Body of pancreas (tissue), 4 donors: ENCODE measurements at places on chromosomes 16 and 17.

GRCh38 chr16:57863434-57864160, 61.3 kb upstream of the KIFC3 start:
- peak; percentile 74 for DNase-seq

DNA sequence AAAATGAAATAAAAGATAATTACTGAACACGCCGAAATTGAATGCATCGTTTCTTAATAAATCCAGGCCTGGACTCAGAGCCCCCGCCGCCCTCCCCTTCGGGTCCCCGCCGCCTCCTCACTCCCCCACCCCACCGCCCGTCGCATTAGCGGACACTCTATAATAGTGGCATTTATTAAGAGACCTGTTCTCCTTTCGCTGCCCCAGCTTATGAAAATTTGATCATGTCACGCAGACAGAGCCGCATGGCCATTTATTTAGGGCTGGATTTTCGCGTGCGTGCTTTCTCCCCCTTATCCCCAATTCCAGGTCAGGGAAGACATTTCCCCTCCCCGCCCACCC, 6.3 kb upstream of the HOXB2 start:
- DNase-seq: no peak

DNA sequence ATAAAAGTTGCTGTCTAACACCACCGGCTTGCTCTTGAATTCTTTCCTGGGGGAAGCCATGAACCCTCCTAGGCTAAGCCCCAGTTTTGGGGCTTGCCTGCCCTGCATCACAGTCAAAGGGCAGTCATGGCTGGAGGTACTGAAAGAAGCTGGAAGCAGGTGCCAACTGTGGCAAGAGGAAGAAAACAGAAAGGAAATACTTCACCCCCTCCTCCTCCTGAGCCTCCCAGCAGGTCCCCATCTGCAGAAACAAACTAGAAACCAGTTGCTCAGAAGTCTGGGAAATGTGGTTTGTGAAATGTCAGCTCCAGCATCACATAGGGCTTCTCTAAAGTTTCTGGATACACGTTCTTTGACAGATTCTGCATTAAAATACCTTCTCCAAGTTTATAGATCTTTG, 150.0 kb upstream of the PSMD7 start:
- no peak for DNase-seq

GRCh38 chr17:40035162-40035559, 19.0 kb downstream of the MED24 start:
- DNase-seq: no peak

- no peak for DNase-seq
These were observed 40.0 kb upstream of the DLX4 start for GRCh38 chr17:49928837-49929475.

GRCh38 chr16:49930841-49931240, 74.9 kb upstream of the ZNF423 start:
- no peak for DNase-seq

DNA sequence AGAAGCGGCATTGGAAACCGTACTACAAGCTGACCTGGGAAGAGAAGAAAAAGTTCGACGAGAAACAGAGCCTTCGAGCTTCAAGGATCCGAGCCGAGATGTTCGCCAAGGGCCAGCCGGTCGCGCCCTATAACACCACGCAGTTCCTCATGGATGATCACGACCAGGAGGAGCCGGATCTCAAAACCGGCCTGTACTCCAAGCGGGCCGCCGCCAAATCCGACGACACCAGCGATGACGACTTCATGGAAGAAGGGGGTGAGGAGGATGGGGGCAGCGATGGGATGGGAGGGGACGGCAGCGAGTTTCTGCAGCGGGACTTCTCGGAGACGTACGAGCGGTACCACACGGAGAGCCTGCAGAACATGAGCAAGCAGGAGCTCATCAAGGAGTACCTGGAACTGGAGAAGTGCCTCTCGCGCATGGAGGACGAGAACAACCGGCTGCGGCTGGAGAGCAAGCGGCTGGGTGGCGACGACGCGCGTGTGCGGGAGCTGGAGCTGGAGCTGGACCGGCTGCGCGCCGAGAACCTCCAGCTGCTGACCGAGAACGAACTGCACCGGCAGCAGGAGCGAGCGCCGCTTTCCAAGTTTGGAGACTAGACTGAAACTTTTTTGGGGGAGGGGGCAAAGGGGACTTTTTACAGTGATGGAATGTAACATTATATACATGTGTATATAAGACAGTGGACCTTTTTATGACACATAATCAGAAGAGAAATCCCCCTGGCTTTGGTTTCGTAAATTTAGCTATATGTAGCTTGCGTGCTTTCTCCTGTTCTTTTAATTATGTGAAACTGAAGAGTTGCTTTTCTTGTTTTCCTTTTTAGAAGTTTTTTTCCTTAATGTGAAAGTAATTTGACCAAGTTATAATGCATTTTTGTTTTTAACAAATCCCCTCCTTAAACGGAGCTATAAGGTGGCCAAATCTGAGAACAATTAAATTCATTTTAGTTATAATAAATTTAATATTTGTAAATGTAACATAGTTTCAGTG, 1.7 kb downstream of the HEXIM1 start:
- DNase-seq: peak; percentile 75

- DNase-seq: no peak
These were observed 251.2 kb downstream of the ENGASE start for GRCh38 chr17:79325709-79326430.

- no peak for DNase-seq
These were observed 137.1 kb upstream of the ELAC2 start for GRCh38 chr17:13154930-13155329.

GRCh38 chr17:51128076-51128475, 7.4 kb upstream of the SPAG9 start:
- DNase-seq: peak; percentile 29

GRCh38 chr17:77869665-77870132, 88.8 kb upstream of the TNRC6C start:
- DNase-seq: no peak

DNA sequence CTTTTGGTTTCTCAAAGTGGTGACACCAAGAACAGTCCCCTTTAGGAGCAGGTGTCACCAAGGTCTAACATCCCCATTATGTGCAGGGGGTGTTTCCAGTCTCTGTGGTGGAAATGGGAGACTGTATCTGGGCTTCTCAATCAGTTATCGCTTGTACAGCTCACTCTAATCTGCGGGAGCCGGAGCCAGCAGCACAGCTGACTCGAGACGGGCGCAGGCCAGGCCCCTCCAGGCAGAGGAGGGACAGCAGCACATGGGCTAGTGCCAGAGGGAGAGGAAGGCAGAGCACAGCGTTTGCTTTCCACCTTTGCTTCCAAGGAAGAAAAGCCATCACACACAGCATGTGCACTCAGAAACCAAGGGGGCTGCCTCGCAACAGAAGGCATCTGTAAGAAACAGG, 91.2 kb upstream of the CREBBP start:
- DNase-seq: peak; percentile 34

- no peak for DNase-seq
These were observed 27.5 kb downstream of the AXIN2 start for GRCh38 chr17:65533852-65534457.

DNA sequence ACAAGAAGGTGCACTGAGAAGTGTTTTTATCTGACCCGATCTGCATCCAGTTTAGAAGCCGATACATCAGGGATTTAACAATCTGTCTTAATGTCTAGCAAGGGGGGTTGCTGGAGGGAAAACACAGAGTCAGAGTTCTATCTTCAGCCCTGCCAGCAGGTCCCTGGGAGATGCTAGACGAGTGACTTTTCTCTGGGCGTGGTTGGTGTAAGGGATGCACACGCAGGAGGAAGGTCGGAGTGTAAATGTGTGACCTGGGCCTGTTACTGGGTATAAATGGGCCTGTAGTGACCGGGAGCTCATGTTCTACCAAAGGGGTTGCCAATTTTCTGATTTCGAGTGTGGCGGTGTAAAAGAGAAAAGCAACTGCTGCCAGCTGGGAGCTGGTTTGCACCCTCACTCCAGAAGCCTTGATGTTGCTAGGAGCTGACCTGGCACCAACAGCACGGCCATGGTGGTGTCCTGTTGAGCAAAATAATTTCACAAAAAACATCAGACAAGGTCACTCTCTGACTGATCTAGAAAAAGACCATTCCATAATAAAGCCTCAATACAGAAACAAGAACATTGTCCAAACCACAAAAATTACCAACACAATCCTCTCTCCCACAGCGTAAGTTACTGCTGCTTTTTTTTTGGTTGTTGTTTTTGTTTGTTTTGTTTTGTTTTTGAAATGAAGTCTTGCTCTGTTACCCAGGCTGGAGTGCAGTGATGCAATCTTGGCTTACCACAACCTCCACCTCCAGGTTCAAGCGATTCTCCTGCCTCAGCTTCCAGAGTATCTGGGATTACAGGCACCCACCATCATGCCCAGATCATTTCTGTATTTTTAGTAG, 1.3 kb upstream of the KCTD13 start:
- DNase-seq: no peak

DNA sequence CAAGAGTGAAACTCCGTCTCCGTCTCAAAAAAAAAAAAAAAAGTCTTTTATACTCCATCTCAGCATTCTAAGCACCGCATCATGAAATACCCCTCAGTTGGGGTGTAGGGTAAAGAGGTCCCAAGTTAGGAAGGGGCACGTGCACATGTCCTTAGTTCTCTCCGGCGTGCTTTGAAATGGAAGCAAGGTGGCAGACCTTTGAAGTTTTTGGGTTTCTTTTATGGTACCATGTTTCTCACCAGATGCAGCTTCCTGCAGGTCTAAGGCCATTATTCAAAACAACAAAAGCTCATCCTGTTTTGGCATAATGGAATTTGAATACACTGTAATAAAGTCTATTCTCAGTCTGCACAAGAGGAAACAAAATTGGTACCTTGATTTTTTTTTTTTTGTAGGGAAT, 9.6 kb downstream of the EMC8 start:
- no peak for DNase-seq

GRCh38 chr17:3723188-3723555, 531 bp upstream of the HASPIN start:
- no peak for DNase-seq

GRCh38 chr17:28896884-28897768, at the start of gene FLOT2:
FLOT2 (minus strand) TSS chr17:28897733; CDS start chr17:28897574, 159 bp downstream.
- DNase-seq: peak; percentile 61

GRCh38 chr16:88454523-88454947, 1.5 kb downstream of the ZFPM1 start:
- peak; percentile 61 for DNase-seq

DNA sequence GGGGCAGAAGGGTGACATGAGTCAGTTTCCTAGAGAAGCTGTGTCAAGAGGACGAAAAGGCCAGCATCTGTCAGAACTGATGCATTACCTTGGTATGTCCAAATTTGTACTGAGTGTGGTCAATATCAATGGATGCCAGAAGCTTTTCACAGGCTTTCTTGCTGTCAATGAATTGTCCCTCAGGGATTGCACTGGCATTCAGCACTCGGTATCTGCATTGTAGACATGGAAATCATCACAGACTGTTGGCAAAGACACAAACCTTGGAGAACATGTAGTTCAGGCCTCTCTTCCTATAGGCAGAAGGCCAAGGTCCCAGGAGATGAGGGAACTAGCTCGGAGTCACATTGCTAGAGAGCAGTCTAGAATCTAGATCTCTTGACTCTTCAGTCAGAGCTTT, 16.6 kb downstream of the MYH3 start:
- DNase-seq: no peak

- DNase-seq: peak; percentile 51
These were observed 147.5 kb upstream of the GSE1 start for GRCh38 chr16:85465328-85466303.

DNA sequence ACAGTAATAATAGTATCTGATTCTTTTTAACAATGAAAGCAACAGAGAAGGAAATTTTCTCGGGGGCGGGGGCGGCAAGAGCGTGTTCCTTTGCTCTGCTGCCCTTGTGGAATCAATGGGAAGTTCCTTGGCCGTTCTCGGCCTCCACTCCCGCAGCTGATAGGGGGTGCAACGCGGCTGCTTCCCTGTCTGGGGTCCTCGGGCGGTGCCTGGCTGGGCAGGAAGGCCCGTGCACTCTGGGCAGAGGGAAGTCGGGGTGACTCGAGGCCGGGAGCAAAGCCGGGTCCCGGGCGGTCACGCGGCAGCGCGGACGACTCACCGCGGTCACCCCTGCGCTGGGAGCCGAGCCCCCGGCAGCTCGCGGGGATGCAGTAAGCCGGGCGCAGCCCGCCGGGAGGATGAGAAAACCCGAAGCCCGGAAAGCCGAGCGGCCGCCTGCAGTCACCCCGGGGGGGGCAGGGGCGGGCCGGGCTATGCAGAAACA, 2.5 kb downstream of the TUBB3 start:
- DNase-seq: no peak

DNA sequence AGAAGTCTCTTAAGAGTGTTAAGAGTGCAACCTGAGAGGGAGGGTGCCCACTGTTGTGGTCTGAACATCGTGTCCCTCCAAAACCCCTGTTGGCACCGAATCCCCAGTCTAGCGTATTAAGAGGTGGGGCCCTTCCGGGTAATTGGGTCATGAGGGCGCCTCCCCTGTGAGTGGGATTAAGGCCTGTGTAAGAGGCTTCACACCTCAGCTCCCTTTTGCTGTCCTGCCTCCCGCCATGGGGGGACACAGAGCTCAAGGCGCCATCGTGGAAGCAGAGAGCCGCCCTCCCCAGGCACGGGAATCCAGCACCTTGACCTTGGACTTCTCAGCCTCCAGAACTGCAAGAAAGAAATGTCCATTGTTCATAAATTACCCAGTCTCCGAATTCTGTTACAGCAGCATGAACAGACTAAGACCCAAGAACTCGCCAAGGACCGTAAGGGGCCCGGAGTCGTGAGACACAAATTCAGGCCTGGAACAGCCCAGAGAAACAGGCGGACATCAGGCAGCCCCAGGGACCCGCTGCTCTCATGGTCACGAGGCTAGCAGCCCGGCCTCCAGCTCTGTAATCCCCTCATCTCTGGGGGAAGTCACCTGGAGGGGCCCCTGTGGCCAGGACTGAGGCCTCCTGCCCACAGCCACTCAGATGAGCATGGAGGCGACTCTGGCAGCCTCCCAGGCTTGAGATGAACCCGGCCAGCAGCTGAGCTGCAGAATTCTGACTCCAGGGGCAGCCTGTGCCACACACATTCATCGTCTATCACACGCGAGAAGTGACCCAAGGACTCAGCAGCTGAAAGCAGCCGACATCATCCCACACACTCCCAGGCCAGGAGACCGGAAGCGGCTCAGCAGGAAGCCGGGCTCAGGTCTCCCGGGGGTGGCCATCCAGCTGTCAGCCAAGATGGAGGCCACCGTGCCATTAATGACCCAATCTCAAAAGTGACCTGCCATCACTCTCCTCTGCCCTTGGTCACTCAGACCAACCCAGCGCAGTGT, 12.8 kb upstream of the CHMP6 start:
- DNase-seq: no peak

GRCh38 chr17:12959441-12959840, 58.4 kb downstream of the ELAC2 start:
- DNase-seq: no peak

GRCh38 chr17:77111934-77112296, 28.9 kb upstream of the SEC14L1 start:
- DNase-seq: no peak

- DNase-seq: no peak
These were observed 22.1 kb downstream of the EMP2 start for GRCh38 chr16:10558305-10558704.
